Foreskin keratinocyte (primary cell): ENCODE measurements at places on chromosomes 7 and 10.

DNA sequence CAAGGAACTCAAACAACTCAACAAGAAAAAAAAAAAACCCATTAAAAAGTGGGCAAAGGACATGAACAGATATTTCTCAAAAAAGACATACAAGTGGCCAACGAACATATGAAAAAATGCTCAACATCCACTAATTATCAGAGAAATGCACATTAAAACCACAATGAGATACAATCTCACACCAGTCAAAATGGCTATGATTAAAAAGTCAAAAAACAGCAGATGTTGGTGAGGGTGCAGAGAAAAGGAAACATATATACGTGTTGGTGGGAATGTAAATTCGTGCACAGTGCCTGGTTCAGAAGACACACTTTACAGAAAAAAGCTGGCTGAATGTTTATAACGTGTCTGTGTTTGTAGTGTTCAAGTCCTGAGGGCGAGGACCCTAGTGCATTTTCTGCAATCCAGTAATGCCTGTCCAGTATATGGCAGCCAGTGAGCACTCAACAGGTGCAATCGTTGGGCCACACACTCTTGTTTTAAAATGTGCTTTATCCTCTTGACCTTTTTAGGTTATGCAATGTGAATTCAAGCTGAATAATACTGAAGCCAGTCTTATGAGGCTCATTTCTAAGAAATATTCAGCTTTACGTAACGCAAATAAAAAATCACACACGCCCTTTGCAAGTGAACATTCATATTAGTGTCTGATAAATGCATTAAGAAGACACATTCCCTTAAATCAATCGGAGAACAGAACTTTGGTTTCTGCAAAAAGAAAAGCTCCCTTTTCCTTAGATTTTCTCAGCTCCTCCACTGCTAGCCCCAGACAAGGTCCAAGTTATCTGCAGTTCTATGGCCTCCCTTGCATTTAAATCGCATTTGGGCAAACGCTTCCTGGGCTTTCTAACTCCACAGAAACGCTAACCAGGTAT is 813 bp upstream of the MTURN start:
- DNase-seq: no peak

- DNase-seq: no peak
Measured at GRCh38 chr7:7966141-7966734, 2.4 kb upstream of the GLCCI1 start.

- DNase-seq: no peak
Measured at GRCh38 chr10:77214799-77215198, 422.8 kb downstream of the KCNMA1 start.

GRCh38 chr7:38655833-38656774 is 24.9 kb upstream of the AMPH start:
- DNase-seq: no peak

- no peak for DNase-seq
Measured at GRCh38 chr7:132218876-132219275, 357.4 kb downstream of the PLXNA4 start.

- DNase-seq: peak; percentile 57
Measured at GRCh38 chr7:48299580-48300169, 128.4 kb downstream of the ABCA13 start.

- no peak for DNase-seq
Measured at GRCh38 chr10:43390759-43391158, 18.2 kb downstream of the HNRNPF start.

DNA sequence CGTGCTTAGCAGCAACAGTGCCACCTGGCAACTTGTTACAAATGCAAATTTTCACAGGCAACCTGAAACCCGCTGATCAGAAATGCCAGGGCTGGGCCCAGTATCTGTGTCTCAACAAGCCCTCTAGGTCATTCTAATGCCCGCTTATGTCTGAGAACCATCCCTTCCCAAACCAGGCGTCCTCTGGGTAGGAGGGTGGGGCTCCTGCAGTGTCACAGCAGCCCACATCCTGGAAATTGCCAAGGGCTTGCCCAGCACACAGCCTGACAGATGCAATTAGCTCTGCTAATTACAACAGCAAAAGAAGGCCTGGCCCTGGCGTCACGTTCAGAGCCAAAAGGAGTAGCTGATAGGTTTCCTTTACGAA is 15.9 kb downstream of the ITPRIP start:
- DNase-seq: peak; percentile 83

DNA sequence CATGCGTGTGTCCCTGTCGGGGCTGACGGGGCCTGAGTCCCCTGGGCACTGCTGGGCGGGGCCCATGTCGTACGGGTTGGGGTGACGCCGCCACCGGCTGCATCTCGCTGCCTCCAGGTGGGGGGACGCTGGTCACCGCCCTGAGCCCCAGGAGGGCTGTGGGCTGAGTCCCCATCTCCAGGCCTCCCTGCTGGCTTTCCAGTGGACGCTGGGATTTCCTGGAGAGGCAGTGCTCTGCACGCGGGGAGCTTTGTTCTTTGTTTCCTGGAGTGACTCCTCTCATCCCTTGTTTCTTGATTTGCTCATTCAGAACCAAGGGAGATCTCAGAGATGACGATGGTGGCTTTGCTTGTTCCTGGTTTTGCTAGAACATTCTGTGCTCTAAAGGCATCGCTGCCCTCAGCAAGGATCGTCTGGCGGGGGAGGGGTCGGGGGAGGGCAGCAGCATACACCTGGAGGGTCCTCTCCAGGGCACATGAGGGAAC is 21.0 kb downstream of the PWWP2B start:
- no peak for DNase-seq

- DNase-seq: peak; percentile 51
Measured at GRCh38 chr7:128381161-128381821, 19.8 kb upstream of the PRRT4 start.

DNA sequence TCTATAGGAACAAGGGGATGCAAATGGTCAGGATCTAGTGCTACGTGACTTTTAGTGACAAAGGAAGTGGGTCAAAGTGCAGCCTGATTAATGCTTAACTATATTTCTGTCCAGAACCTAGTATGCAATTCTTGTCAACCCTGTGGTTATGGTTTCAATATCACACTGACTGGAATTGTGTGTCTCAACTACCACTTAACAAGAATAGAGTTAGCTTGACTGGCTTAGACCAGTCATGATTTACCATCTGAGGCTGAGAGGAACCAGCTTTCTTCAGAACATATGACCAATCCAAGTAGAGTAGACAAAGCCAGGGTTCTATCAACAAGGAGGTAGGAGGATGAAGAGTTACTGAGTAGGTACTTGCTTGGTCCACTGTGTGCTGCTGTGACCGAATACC is 54.4 kb downstream of the MYPN start:
- DNase-seq: no peak

GRCh38 chr7:151349507-151349853 is 7.9 kb downstream of the NUB1 start:
- DNase-seq: no peak

DNA sequence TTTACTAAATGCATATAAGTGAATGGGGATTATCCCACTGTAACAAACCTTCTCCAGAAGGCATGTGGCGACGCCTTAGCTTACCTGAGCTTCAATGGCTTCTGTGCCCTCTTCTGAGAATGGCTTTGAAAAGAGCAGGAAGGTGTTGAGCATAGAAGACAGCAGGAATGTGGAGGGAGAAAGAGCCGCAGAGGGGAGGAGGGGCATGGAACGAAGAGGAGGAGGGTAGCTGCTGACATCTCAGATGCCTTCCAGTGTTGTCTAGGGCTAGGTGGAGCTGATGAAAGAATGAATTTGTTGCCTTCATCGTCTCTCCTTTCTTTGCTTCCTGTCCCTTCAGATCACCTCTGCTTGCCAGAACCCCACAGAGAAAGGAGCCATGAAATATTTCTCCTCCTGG is 86.2 kb downstream of the ITIH5 start:
- DNase-seq: no peak

DNA sequence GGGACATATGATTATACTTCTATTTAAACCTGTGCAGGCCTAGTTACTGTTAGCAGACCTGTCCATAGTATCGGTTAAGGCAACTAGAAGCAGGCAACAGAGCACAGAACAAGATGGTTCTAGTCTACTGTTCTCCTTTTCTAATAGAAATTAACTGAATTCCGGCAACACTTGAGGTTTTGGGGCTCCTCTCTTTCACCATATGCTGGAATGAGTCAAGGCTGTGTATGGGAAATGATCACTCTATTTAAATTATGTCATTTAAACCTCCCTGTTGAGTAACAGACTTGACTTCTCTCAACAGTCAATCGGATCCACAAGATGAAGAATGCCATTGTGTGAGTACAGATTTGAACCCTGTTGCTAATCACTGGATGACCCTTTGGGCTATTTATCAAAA is 6.2 kb upstream of the OTUD1 start:
- DNase-seq: peak; percentile 19

- DNase-seq: no peak
Measured at GRCh38 chr10:45374350-45375052, 485 bp downstream of the ALOX5 start.

DNA sequence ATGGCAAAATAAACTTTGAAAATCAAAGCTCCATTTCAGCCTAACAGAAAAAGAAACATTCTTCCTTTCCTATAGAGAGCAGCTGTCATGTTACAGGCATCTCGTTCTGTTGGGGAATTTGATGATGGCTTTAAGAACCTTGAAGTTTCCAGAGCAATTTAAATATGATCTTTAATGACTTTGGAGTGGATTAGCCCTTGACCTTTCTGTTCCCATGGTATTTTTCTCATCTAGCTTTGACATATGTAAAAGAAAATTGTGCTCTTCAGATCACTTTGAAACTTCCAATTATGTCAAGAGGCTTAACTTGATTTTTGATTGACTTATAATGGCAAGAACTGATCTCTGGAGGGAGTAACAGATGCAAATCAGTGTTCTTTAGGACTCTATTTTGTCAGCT is 157.6 kb upstream of the SEMA3E start:
- DNase-seq: no peak

DNA sequence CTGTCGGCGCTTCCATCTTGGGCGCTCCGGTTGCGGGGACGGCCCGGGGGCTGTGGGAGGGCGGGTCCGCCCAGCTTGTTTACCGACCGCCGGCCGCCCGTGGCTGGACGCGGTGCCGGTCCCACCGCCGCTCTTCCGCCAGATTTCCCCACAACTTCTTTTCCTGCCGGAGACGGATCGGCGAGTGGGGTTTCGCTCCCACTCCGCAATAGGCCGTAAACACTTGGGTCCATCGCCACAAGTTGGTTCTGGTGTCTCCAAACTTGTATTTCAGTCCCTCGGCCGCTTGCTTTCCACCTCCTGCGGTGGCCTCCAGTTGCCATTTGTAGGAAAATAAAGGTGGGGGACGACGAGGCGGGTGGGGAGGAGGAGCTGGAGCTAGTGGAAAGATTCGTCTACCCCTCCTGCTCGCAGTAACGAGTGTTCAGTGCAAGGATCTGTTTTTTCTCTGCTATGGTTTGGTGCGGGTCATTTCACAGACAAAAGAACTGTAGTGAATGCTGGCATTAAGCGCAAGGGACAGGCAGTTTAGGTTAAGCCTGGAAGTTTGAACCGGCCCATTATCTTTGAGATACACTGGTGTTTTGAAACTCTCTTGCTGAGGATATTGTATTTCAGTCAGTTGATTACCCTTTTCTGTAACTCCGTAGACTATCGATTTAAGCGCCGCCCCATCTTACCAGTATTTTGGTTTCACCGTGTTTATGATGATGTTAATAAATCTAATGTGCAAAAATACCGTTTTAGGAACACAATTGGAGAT is 24.3 kb upstream of the ZRANB1 start:
- peak; percentile 36 for DNase-seq

GRCh38 chr7:7972922-7973594 is 4.5 kb downstream of the GLCCI1 start:
- no peak for DNase-seq

GRCh38 chr7:43201912-43202311 is 89.5 kb downstream of the HECW1 start:
- DNase-seq: no peak

DNA sequence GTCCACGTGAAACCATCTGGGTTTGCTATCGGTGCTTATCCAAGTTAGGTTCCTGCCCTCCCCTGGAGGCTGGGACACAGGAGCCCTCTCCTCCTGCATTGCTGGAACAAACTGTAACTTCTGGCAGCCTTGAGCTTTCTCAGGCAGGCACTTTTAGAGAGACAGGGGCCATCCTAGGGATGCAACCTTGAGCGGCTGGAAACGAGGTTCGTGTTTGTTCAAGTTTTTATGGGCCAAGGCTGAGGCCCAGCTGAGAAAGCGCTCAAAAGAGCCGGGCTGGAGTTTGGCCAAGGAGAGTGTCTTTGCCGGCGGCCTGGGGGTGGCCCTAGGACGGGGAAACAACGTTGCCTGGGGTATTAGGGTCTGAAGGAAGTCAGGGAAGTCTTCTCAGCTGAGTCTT is 5.5 kb upstream of the MMD2 start:
- no peak for DNase-seq

DNA sequence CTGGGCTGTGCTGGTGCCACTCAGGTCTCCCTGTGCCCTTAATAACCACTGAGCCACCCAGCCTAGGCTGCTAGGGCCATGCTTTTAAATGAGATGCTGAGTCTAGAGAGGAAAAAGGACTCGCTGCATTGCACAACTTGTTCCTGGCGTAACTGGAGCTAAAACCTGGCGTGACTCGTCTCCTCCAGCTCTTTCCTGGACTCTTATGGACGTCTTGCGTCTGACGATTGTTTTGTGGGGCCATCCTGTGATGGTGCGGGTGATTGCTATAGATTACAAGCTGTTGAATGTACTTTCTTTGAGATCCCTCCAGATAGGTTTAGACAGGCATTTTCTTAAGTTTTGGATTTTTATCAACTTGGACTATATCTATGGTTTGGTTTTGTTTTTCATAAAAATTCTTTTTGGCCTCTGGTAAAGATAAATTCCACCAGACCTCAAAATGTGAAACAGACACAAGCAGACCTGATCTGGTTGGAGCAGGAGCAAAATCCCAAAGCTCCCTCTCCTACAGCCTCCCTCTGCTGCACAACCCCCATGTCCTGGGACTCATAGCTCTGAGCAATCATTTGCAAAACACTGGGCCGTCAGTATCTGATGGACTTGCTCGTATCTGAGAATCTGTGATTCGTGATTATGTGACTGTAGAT is 230.3 kb downstream of the ARHGAP12 start:
- peak; percentile 29 for DNase-seq

DNA sequence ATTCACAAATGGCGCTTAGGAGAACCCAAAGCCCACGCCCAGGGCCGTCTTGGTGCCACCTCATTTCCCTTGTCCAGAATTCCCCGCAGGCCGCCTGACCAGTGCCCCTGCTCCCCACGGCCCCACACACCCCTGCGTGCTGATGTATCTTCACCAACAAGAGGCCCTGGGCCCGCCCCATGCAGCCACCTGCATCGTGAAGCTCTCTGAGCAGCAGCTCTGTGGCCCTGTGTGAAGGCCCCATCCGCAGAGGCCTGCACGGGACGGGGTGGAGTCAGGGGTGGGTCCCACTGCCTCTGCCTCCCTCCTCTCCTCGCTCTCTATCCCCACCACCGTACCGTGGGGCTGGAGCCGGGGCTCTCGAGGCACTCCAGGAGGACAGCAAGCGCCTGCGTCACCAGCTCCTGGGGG is 14.7 kb downstream of the BRAT1 start:
- no peak for DNase-seq
